ENCODE measurements at places on chromosomes 2 and 18. TPM values are rescaled to one million over a fixed set of nuclear protein-coding genes. Genes with fewer than 3 reads are reported as not detected.

The IL37 gene
- not detected for total RNA-seq

The G6PC2 gene
- total RNA-seq, result not detected

The HRH4 gene
- not detected for total RNA-seq

The SCYGR4 gene
- total RNA-seq, result not detected

The GKN1 gene
- not detected for total RNA-seq

The RAMP1 gene
- not detected for total RNA-seq

The ALLC gene
- not detected for total RNA-seq

The ITGB6 gene
- 0.72 TPM for total RNA-seq
